ENCODE measurements at places on chromosomes 3 and 15. TPM values are rescaled to one million over a fixed set of nuclear protein-coding genes. Genes with fewer than 3 reads are reported as not detected.

FRMD5 gene
- polyA plus RNA-seq, result not detected

DNA sequence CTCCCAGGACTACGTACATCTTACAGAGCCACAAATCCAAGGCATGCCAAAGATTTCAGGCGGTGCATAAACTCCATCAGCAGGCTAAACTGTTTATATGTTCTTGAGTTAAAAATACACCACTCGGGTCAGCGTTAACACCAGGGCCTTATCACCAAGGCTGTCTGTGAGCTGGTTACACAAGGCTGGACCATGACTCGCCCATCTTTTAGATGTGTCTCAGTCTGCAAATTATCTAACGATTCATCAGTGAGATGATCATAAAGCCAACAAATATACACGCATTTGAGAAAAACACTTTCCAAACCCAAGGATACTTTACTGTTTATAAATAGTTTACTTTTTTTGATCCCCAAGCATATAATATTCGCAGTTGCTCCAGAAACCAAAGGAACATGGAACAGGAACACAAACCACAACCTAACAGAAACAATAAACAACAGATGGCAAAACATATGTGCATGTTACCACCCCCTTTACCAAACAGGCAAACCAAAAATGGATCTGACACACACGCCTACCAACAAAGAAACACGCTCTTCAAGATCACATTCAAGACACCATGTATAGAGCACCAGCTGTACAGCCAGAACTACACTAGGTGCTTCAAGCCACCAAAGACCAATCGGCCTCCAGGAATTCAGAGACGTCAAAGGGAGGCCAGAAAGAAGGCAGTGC, 15.4 kb downstream of the LRIG1 start:
- no peak for DNase-seq

- no peak for DNase-seq
Measured at GRCh38 chr3:39971559-39972031, 162.2 kb downstream of the MYRIP start.

GRCh38 chr3:125194849-125195601, 17.5 kb downstream of the SLC12A8 start:
- no peak for DNase-seq

GRCh38 chr3:4758249-4758860, 220.9 kb upstream of the BHLHE40 start:
- no peak for DNase-seq

DNA sequence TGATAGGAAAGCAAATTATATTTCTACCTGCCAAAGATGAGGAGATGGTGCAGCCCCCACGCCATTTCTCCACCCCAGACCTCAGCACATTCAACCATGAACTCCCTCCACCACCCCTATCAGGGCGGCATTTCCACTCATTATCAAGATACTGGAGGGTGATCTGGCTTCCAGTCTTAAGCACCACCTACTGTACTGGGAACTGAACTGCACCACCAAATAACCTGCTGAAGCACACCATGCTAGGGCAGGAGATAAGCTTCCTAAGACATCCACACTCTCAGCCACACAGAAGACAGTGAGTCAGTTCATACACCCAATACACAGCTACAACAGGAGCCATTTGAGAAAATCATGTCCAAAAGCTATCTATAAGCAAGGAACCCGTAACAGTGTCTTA, 98.8 kb downstream of the FGF7 start:
- no peak for DNase-seq

GRCh38 chr3:151766454-151766853, 32.7 kb downstream of the AADACL2 start:
- no peak for DNase-seq

DNA sequence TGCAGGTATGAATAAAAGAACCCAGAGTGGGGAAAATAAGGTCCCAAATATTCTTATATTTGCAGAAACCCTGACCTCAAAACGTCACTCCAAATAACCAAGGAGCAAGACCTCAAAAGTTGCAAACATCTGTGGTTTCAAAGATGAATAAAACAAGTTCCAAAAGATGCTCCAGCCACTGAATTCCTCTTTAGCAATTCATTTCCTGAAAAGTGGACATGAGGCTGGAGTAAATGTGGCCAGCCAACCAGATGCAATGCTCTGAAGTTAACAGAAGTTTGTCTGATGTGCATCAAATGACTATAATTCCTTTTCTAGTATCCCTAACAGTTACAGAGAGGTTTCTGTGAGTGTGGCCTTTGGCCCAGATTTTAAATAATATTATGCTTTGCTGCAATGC, 71.2 kb upstream of the WNT5A start:
- no peak for DNase-seq

- DNase-seq, result no peak
Measured at GRCh38 chr3:171123915-171124314, 97.4 kb upstream of the SLC2A2 start.

DNA sequence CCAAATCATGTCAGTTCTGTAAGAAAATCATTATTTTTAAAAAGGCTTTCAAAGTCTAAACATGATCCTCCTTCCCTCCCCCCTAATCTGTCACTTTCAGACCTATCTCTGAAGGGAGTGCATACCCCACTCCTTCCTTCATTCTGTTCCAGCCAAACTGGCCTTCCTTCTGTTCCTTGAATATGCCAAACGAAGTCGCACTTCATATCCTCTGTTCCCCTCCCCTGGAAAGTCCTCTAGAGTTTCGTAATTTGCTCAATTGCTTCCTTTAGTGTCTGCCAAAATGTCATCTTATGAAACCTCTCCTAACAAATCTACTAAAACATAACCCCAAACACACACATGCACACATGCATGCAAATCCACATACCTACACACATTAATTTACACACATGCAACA, 69.5 kb upstream of the TUSC7 start:
- DNase-seq, result no peak

- no peak for DNase-seq
Measured at GRCh38 chr3:20022954-20023622, 11.0 kb upstream of the PP2D1 start.

DNA sequence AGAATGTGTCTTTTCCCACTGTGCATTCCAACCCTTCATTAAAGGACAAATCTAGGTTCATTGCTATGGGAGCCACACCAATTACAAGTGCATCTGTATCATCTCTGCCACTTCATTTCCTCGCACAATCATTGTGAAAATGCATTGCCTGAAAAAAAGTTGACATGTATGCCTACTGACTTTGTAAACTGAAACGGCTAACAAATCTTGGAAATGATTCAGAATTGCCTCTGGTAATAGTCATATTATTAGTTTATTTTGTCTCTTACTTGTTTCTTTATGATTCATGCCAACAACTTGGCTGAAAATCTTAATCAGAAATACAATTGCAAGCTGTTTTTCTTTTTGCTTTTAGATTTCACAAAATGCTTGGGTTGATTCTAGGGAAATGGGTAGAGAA, 497.1 kb downstream of the ZIC1 start:
- DNase-seq, result no peak

GRCh38 chr3:171792531-171792930, 17.8 kb downstream of the PLD1 start:
- no peak for DNase-seq

GRK7 gene
- not detected for polyA plus RNA-seq

VEPH1 gene
- polyA plus RNA-seq, result 0.20 TPM

- no peak for DNase-seq
Measured at GRCh38 chr15:93331545-93332167, 242.6 kb upstream of the RGMA start.

DNA sequence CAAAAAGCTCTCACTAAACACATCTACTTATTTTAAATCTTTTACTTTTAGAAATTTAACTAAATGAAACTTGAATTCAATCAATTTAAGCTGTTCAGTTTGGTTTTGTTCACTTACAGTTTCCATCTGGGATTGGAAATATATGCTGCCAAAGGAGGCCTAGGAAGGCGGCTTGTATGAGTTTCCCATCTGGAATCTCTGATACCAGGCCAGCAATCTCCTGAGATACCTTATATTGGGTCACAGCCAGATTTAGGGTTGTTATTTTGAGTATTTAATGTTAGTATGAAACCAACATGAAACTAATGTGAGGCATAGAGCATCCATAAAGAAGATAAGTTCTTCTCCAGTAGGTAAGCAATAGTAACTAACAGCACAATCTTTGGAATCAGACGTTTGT, 94.6 kb downstream of the GMNC start:
- DNase-seq, result no peak

- no peak for DNase-seq
Measured at GRCh38 chr3:47783673-47784072, 2.0 kb upstream of the SMARCC1 start.

GOLGA8S gene
- polyA plus RNA-seq, result not detected

DNA sequence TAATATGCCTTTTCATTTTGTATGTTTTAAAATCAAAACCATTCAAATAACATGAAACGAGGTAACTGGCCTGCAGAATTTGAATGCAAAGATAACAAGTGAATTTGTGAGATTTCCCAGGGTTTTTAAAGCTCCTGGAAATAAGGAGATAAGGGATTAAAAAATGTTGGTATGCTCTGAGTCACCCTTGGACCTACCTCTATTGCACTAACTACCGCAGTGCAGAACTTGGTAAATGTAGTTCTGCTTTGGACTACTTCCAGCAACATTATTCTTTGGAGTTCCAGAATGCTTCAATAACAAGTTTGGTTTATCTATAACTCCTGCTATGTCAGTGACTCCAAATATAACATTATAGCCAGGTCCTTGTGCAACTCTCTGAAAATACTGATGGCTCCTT, 201.7 kb downstream of the GAP43 start:
- DNase-seq, result no peak

DNA sequence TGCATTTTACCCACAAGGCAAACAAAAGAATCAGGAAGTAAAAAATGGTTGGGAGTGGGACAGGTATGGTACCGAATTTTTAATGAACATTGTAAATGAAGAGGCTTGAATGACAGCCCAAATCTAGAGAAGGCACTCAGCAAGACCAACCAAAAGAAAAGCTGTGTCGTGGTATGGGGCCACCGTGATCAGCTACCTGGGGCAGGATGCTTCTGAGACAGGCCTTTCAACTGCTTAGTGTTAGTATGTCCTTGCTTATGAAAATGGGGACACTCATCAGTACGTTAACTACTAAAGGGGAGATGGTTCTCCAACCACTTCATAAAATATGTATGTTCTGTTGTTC, 228.7 kb upstream of the ST8SIA2 start:
- DNase-seq, result no peak

C3orf62 gene
- polyA plus RNA-seq, result 0.77 TPM

DNA sequence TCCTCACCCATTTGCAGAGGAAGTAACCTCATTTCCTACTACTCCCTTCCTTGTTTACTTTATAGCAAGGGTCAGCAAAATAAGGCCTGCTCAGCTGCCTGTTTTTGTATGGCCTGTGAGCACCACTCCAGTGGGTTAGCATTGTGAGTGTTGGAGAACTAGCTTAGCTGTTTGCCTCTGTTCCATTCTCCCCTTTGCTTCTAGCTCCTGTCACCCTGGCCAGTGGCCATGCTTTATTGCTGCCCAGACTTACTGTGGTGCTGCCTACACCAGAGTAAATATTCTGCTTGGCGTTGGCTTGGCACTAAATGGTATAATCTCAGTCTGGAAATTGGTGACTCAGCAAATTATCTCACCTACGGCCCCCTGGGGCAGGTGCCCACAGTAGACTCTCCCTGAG, 8.8 kb downstream of the PDCD6IP start:
- DNase-seq, result no peak

GRCh38 chr3:41598402-41599126, 363.3 kb downstream of the ULK4 start:
- no peak for DNase-seq

- no peak for DNase-seq
Measured at GRCh38 chr15:52361975-52362494, 66.4 kb upstream of the MYO5C start.

GRCh38 chr3:169857811-169858210, 11.9 kb downstream of the LRRC31 start:
- DNase-seq, result no peak

Data from naive B cell (primary cell).